Kidney tubule cell (primary cell): ENCODE measurements at places on chromosomes 16 and 17.
A peak's percentile ranks its signal among the peaks of the same experiment; 100 is the strongest.

DNA sequence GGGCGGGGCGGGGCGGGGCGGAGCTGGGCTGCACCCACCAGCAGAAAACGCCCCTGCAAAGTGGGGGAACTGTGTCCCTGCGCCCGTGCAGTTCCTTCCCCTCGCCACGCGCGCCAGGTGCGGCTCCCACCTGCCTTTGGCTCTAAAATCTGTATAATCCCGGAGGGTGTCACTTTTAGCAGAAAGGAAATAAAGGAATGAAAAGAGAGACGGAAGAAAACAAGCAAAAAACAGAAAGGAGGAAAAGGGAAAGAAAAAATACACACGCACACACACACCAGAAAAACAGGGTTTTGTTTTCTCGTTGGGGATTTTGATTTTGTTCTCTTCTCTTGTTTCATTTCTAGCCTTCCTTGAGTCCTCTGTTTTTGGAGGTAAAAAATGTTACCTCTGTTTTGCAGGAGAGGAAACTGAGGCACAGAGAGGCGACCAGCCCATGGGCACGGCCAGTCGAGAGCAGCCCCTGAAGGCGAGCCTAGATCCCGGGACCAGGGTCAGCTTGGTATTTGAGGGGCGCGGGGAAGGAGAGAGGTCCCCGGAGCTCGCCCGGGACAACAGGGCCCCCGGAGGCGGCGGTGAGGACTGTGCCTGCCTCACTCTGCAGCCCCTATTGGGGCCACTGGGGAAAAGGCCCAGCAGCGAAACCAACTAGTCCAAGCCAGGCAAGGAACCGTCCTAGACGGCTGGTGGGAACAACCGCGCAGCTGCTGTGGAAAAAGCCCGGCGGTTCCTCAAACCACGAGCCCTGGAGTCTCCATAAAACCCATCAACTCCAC is 594 bp upstream of the CARHSP1 start:
- DNase-seq, result no peak

DNA sequence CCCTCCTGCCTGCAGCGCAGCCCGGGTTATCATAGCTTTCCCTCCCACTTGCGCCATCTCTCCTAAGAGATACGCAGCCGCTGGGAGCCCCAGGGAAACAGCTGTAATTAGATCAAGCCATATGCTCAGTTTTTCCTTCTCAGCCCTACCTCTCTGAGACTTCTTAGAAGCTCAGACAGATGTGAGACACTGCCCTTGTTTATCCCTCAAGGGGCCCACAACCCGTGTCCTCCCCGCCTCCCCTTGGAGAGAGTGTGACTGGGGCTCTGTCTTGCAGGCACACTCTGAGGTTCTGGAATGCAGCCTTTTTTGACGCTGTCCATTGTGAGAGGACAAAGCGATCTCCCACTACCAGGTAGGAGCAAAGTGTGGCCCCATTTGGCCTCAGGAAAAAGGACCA is 31.2 kb downstream of the CIBAR2 start:
- no peak for DNase-seq

DNA sequence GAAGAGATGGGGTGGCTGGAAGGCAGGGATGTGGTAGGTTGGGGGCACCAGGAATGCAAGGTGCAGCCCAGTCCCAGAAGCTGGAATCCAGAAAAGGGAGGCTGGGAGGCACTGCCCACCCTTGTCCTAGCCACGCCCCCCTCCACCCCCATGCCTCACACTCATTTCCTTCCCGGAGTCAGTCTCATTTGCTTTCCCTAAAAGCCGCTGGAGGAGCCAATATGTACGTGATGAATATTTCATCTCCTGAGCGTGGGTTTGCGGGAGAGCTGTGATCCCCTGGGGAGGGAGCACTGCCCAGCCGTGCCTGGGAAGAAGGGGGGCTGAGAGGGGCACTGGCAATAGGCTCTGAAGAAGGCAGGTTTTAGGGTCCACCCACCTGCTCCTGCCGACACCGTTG is 124.5 kb upstream of the LHX1 start:
- no peak for DNase-seq

GRCh38 chr17:6075050-6075449 is 4.9 kb downstream of the WSCD1 start:
- no peak for DNase-seq

DNA sequence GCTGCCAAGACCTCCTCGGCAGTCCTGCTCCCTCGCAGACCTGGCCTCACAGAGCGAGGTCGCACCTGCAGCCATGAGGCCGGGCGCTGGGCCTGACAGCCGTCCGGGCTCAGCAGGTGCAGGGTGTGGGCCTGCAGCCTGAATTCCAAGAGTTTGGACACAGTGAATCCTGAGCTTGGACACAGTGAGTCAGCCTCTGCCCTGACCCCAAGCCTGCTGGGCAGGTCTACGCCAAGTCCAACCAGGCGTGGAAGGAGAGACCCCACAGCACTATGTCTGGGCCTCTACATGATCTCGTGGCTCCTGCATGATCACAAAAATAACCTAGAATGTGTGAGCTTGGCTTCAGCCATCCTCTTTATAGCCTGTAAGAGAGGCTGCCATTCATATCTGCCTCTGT is 121.0 kb downstream of the C16orf95 start:
- DNase-seq, result peak; percentile 74

DNA sequence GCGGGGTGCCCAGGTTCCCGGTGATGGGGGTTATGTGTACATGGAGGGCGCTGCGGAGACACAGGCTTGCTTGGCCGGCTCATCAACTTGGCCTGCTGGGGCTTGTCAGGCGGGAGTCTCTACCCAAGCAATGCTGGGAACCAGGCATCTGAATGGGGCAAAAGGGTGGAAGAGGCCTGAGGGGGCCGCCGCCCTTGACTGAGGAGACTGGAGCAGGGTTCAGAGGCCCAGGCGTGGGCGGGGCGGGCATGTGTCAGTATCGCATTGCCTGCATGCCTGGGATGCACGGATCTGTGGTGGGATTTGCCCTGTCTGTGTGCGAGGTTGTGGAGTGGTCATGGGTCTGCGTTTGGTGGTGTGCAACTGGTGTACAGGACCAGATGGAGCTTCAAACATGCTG is 21.1 kb downstream of the ARHGAP23 start:
- DNase-seq, result peak; percentile 54
